ENCODE measurements at places on chromosomes 6 and 20. TPM values are rescaled to one million over a fixed set of nuclear protein-coding genes. Genes with fewer than 3 reads are reported as not detected.
A peak's percentile ranks its signal among the peaks of the same experiment; 100 is the strongest.

FERMT1 gene
- 10.9 TPM for total RNA-seq

ADGRF5 gene
- total RNA-seq = 0.54 TPM

RPS6KA2 gene
- 33.5 TPM for total RNA-seq

LMBRD1 gene
- 22.0 TPM for total RNA-seq

ZHX3 gene
- 32.7 TPM for total RNA-seq

DUSP15 gene
- total RNA-seq = 1.2 TPM

GPR6 gene
- not detected for total RNA-seq

TNXB gene
- total RNA-seq = 1.8 TPM

LPIN3 gene
- 18.0 TPM for total RNA-seq

BNIP5 gene
- total RNA-seq = not detected

ABHD16A gene
- 38.3 TPM for total RNA-seq

DNA sequence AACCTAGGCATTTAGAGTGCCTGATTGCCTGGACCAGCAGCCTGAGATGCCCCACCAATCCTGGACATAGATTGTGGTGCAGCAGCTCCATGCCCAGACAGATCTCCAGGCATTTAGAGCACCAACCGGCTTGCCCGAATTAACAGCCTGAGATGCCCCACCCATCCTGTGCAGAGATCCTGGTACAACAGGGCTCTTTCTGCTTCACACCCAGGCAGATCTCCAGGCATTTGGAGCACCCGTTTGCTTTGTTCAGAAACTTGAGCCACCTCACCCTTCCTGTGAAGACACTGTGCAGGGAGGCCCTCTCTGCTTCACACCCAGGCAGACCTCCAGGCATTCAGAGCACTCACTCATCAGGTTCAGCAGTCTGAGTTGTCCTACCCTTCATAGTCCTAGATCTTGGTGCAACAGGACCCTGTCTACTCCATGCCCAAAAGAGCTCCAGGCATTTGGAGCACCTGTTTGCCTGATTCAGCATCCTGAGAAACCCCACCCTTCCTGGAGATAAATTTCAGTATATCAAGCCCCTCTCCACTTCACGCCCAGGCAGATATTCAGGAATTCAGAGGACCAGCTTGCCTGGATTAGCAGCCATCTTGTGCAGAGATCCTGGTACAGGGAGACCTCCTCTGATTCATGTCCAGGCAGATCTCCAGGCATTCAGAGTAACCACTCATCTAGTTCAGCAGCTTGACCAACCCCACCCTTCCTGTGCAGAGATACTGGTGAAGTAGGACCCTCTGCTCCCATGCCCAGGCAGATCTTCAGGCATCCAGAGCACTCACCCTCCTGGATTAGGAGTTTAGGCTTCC lies 189.2 kb upstream of the FERMT1 start:
- DNase-seq = no peak

- peak; percentile 98 for DNase-seq
Measured at GRCh38 chr6:71468841-71469700, 180.5 kb downstream of the OGFRL1 start.

DNA sequence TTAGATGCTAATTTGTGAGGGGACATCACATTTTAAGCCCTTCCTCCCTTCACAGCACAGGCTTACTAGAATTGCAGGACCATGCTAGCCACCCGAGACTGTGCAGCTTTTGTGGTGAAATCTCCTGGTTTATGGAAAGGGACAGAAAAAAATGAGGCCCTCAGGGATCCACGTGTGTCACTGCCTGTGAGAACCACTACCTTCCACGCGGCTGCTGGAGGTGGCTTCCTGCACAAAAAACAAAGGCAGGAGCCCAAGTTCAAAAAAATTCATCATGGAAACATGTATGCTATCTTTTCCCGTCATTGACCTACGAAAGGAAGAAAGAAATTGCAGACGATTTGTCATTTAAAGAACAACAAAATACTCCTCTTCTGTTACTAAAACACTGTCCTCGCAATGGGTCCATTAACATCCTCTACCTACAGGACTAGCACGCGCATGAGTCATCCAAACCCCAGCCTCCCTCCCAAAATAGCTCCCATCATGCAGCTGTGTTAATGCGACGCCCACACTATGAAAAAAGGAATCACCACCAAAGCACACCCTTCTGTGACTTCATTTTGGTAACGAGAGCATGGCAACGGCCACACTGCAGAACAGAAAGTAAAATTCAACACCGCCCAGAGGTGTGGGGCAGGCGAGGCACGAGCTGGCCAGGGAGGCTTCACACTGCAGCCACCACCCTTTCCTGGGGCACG lies 45.7 kb downstream of the RAMACL start:
- DNase-seq = peak; percentile 33

DNA sequence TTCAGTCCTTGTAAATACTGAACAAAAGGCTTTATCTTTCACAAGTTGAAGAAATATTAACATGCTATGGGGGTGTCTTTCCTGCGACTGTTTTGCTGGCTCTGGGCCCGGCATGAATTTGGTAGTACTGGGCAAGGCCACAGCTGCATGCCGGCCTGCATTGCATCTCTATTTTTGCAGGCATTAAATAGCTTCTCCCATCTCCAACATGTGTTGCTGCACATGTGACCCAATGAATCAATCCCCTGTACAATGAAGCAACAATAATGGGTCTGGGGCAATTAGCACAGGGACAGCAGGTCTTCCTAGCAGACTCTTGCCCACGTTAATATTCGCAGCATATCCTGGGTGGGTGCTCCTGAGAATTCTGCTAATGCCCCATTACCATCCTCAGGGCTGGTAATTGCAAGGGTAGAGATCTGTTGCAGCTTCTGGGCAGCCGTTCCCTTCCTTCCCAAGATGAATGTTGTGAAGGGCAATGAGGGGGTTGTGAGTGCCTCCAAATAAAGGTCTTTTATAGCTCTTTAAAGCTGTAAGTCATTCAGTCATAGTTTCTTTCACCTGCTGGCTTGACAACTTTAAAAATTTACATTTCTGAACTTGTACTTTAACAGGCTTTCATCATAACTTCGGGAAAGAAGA lies 24.3 kb upstream of the CDYL start:
- no peak for DNase-seq

DNA sequence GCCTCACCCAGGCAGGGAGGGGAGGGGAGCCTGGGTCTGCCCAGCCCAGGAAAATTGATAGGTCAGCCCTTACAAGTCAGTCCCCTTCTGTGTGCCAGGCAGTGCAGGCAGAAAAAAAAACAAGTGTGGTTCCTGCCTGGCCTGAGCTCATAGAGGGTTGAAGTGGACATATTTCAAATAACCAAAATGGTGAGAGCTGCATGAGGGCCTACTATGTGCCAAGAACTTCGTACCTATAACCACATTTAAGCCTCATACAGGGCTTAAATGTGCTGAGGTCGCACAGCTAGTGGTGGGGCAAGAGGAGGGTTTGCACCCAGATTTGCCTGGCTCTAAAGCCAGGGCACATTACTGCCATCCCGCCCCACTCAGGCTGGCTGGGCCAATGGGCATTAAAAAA lies 6.9 kb upstream of the NOL4L start:
- no peak for DNase-seq

DNA sequence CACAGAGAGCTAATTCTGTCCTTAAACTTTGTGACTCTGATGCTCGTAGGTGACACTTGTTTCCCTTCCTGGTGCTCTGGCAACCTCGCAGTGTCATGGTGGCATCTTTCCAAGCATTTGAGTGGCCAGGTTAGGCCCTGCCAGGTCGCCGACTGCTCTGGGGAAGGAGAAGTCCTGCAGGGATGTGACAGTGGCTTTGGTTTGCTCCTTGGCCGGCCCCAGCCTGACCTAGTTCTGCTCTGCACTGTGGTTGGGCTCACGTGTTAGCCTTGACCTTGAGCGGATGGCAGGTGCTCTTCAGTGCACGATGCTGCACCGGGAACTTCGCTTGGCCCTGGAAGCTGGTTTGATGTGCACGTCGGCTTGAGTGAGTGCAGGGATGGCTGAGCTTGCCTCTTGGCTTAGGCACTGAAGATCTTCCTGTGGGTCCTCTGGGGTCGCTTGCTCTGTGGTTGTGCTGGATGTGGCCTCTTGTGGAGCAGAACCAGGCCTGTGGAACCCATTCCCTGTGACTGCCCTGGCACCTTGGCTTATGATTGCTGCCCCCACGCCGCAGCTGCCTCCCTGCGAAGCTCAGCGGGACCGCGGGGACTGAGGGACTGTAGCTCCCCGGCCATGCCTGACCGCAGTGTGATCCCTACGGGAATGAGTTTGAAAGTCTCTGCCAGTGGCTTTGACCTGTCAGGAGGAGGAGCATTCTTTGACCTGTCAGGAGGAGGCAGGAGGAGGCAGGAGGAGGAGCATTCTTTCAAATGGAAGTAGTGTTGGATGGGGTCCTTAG lies 8.7 kb downstream of the OSBPL2 start:
- DNase-seq = no peak

DNA sequence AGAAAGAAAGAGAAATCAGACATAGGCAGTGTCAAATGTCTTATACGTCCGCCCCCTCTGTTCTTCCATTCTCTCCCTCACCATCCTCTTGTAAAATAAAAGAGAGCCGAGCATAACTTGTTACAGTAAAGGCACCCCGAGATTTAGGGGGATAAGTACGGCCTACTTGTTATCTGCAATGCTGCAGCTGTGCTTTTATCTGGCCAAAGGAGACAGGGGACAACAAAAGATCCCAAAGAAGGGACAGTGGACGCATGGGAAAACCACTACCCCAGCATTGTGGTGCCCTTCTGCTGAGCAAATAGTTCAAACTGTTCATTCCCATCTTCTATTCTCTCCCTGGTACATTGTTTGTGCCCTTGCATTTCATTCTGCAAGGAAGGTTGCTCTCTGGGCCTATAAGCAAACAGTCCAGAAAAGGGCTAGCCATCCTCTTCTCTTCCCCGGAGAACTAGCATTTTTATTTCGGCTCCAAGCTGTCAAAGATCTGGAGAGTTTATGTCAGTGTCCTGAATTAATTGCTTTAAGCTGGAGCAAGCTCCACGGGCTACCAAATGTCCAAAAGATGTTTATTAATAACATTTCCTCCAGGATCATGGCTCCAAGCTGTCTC lies 22.3 kb downstream of the FOXA2 start:
- DNase-seq = no peak

DNA sequence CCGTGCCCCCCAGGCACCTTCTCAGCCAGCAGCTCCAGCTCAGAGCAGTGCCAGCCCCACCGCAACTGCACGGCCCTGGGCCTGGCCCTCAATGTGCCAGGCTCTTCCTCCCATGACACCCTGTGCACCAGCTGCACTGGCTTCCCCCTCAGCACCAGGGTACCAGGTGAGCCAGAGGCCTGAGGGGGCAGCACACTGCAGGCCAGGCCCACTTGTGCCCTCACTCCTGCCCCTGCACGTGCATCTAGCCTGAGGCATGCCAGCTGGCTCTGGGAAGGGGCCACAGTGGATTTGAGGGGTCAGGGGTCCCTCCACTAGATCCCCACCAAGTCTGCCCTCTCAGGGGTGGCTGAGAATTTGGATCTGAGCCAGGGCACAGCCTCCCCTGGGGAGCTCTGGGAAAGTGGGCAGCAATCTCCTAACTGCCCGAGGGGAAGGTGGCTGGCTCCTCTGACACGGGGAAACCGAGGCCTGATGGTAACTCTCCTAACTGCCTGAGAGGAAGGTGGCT lies 960 bp downstream of the TNFRSF6B start:
- no peak for DNase-seq

- peak; percentile 82 for DNase-seq
Measured at GRCh38 chr6:53300656-53301551, 47.8 kb downstream of the ELOVL5 start.

- DNase-seq = no peak
Measured at GRCh38 chr6:109050012-109050411, 44.6 kb downstream of the SESN1 start.

GRCh38 chr6:34888514-34888856 lies 570 bp upstream of the ANKS1A start:
- DNase-seq = no peak

GRCh38 chr6:72651174-72651573 lies 29.3 kb downstream of the KCNQ5 start:
- DNase-seq = no peak

DNA sequence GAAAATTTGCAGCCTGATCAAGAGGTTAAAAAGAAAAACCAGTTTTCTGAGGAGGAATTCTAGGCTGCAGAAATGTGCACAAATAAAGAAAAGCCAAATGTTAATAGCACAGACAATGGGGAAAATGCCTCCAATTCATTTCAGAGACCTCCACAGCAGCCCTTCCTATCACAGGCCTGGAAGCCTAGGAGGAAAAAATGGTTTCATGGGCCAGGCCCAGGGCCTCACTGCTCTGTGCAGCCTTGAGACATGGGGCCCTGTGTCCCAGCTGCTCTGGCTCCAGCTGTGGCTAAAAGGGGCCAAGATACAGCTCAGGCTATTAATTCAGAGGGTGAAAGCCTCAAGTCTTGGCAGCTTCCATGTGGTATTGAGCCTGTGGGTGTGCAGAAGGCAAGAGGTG lies 18.9 kb downstream of the AHI1 start:
- no peak for DNase-seq

- DNase-seq = no peak
Measured at GRCh38 chr6:149608381-149608982, 40.0 kb downstream of the KATNA1 start.

GRCh38 chr6:4848382-4849068 lies 72.3 kb downstream of the CDYL start:
- no peak for DNase-seq

GRCh38 chr6:474453-475185 lies 83.1 kb downstream of the IRF4 start:
- no peak for DNase-seq

DNA sequence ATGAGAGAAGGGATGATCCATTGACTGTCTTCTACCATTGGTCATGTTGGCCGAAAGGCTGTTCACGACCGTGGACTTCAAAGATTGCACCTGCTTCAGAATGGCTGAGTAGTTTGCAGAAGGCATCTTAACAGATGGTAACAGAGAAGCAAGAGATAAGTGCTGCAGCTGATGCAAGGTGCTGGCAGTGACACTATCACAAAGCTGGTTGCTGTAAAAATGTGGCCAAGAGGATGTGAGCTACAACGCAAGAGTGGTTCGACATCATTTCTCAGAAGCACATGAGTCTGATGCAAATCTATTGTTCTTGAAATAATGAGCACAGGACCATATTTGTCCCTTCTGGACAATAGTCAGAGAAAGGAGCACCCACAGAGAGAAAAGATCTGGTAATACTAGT lies 27.0 kb upstream of the ANKEF1 start:
- no peak for DNase-seq

- peak; percentile 10 for DNase-seq
Measured at GRCh38 chr6:31681135-31681671, 336 bp upstream of the LY6G5C start.

GRCh38 chr20:25049261-25050060 lies 8.5 kb downstream of the ACSS1 start:
- DNase-seq = no peak

DNA sequence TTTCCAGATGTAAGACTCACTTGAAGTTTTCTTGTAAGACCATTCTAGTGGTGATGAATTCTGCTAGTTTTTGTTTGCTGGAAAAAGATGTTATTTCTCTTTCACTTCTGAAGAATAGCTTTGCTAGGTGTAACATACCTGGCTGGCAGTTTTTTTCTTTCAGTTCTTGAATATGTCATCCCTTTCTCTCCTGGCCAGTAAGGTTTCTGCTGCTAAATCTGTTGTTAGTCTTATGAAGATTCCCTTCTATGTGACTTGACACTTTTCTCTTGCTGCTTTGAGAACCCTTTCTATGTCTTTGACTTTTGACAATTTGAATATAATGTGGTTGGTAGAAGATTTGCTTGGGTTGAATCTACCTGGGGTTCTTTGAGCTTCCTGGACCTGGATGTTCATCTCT lies 314.7 kb upstream of the NOX3 start:
- DNase-seq = no peak

- DNase-seq = no peak
Measured at GRCh38 chr20:48822879-48823385, 4.9 kb downstream of the PREX1 start.

GRCh38 chr6:149484733-149485700 lies at the start of gene ZC3H12D:
TSS of gene ZC3H12D (minus strand) at chr6:149485014. CDS start at chr6:149474543, 10,471 bp downstream.
- peak; percentile 25 for DNase-seq

- no peak for DNase-seq
Measured at GRCh38 chr20:15807271-15807670, 766.0 kb downstream of the KIF16B start.
